NCI-H2171 treated with DMSO at 0.1 percent for 48 hours (cell line): ENCODE measurements at places on chromosomes 1 and 21.

- DNase-seq = no peak
These were observed 135.2 kb downstream of the NTPCR start for GRCh38 chr1:233085566-233085965.

DNA sequence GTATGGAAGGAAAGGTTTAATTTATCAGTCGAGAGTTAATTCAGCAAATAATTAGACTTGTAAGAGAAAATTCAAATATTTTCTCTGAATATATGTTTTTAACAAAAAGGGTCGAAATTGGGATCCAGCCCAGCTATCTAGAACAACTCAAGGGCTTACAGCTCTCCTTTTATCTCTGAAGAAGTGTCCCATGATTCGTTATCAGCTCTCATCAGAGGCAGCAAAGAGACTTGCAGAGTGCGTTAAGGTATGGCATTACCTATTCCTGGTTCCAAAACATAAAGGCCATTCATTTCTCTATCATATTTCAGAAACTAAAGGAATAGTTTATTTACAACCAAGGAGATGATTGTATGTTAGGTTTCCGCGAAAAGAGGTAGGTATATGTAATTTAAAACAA, 9.4 kb downstream of the VPS45 start:
- DNase-seq = no peak

- DNase-seq = no peak
These were observed 246.1 kb downstream of the FMN2 start for GRCh38 chr1:240337781-240338180.

- no peak for DNase-seq
These were observed 556.3 kb downstream of the LTN1 start for GRCh38 chr21:28436286-28436932.
